ENCODE measurements at places on chromosomes 16 and 17.

- ATAC-seq: no peak
Observed at GRCh38 chr17:75270966-75271232, at the start of gene MIF4GD. Gene MIF4GD (minus strand): TSS chr17:75271231. CDS start chr17:75270195, 1,036 bp downstream.

DNA sequence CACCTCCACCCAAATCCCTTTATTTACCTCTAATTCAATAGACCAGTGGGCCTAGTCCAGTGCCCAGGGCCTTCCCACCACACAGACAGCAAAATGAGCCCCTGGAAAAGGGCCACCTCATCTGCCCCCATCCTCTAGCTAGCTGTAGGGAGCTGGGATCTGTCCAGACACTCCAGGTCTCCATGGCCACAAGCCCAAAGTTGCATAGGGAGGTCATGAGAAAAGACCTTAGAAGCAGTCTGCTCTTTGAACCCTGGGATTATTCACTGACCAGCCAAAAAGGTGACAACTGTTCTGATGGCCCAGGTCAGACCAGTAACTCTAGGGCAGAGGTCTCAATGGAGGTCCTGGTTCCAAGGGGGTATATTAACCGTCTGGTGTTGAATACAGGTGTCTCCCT lies 2.0 kb downstream of the CUEDC1 start:
- no peak for ATAC-seq

DNA sequence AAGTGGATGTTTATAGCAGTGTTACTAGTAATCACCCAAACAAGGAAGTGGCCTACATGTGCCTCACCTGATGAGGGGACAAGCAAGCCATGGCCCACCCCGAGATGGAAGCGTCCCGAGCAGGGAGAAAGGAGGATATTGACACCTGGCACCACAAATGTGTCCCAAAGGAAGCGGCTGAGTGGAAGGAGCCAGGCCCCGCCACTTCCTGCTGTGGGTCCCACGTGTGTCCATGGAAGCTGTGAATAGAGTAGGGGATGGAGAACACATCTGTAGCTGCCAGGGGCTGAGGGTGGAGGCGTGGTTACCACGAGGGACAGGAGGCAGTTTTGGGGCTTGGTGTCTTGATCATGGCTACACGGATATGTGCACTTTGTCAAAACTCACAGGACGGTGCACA lies 49.2 kb downstream of the KCNJ12 start:
- ATAC-seq: no peak

- ATAC-seq: peak; percentile 94
Observed at GRCh38 chr16:19432429-19432828, 14.7 kb downstream of the TMC5 start.

DNA sequence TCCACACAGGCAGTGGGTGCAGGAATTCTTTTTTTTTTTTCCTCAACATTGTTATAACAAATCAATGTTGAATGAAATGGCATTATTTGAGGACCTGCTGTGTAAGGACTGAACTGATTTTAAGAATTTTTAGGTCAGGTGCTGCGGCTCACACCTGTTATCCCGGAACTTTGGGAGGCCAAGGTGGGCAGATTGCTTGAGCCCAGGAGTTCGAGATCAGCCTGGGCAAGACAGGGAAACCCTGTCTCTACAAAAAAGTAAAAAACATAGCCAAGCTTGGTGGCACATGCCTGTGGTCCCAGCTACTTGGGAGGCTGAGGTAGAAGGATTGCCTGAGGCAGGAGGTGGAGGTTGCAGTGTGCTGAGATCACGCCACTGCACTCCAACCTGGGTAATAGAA lies 12.4 kb downstream of the MPRIP start:
- no peak for ATAC-seq

DNA sequence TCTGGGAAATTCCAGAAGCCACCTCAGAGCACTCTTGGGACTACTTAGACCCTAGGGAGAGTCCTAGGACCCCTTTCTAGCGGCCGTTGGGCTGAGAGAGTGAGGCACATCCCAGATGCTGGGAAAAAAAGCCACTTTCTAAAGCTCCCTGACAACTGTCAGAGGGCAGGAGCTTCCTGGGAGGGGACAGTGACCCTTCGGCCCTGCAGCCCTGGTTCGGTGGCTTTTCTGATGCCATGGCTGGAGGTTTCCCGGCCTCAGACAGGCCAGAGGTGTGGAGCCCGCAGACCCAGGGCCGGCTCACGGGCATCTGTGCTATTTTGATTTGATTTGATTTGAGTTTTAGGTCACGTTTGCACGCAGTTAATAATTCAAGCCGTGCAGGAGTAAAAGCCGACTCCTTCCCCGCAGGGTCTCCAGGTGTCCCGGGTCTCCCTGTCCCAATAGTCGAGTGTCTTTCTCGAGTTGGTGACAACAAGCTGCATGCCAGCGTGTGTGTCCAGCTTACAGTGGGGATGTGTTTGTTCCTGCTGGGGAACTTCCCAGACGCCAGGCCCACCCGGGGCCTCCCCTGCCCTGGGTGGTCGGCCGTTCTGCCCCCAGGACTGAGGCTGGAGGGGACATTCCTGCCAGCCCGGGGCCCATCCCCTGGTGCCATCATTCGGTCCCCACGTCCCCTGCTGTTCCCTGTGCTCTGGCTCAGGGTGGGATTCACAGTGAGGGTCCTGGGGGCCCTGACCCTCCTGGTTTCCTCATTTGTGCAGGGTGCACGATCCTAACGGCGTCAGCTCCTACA lies 1.0 kb upstream of the CBFA2T3 start:
- ATAC-seq: no peak

- ATAC-seq: no peak
Observed at GRCh38 chr17:46097497-46097896, 95.7 kb downstream of the KANSL1 start.

DNA sequence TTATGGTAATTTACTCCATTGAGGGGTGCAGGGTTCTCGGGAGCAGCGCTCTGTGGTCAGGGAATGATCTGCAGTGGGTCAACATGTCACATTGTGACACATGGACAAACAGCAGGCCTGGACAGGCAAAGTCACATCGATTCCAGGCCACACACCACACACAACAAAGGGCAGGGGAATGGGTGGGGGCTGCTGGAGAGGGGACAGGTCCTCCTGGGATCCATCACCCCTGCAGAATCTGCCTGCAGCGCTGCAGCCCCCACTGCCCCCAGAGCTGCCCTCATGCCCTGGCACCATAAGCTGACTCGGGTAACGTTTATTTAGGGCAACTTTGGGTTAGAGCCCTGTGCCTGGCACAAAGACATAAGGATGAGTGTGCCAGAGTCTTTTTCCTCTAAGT lies 9.1 kb downstream of the PEMT start:
- peak; percentile 20 for ATAC-seq

DNA sequence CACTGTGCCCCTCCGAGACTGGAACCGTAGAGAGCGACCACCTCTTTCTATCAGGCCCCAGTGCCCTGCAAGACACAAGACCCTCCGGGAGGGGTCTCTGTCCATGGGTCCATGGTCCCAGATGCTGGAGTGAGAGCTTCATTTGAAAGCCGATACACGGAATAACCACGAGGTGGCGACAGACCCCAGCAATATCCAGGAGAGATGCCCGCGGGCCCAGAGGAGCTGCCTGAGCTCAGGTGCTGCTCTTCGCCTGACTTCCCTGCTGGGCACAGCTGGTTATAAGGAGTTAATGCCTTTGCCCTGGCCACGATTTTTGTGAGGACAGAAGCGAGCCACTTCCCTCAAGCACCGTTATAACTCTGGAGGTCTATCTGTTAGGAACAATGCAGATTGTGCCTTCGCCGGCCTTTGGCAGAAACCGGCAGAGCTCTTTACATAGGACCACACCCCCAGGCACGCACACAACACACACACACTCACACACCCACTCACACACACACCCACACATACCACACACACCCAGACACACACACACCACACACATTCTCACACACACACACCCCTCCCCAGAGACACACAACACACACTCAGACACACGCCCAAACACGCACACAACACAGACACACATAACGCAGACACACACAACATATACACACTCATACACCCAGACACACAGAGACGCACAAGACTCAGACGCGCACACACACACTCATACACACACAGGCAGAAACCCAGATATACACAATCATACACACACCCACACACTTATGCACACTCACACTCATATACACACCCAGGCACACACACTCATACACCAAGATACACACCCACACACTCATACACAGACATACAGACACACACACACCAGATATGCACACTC lies 436.4 kb downstream of the SOX9 start:
- peak; percentile 62 for ATAC-seq

DNA sequence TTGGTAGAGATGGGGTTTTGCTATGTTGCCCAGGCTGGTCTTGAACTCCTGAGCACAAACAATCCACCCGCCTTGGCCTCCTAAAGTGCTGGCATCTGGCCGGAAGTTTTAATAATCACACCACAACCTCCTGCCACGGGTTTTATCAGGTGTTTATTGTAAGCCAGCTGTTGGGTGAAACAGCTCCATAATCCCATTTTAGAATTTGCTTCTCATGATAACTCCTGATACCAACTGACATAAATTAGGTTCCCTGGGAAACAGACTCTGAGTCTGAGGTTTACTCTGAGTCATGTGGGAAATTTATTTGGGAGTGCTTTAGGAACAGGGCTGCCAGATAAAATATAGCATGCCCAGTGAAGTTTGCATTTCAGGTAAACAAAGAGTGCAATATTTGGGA lies 122.6 kb upstream of the MED13 start:
- no peak for ATAC-seq

DNA sequence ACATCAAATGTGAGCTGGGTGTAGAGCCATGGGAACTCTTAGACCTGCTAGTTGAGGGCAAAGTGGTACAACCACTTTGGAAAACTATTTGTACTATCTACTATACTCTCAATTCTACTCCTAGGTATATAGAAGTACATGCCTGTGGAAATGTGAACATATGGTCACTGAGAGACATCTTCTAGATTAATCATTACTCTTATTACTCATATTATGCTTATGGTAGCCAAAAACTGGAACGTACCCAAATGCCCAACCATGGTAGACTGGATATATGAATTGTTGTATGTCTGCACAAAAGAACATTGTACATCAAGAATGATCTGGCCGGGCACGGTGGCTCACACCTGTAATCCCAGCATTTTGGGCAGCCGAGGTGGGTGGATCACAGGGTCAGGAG lies 2.7 kb downstream of the WDR45B start:
- ATAC-seq: no peak

DNA sequence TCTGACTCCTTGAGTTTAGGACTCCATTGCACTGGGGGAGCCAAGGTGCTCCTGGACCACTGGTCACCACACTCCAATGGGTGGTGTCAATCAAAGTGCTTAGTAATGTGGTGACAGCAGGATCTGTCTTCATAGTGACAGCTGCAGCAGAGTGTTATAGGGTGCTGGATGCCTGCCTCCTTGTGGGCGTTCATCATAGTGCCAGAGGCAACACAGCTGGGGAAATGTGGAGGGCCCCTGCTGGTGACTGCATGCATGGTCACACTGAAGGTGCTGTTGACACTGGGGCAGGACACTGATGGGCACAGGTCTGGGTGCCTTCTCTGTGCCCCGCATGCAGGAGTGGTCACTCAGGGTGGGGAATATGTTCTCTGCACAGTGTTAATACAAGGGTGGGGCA lies 177.5 kb upstream of the CDH8 start:
- peak; percentile 46 for ATAC-seq

DNA sequence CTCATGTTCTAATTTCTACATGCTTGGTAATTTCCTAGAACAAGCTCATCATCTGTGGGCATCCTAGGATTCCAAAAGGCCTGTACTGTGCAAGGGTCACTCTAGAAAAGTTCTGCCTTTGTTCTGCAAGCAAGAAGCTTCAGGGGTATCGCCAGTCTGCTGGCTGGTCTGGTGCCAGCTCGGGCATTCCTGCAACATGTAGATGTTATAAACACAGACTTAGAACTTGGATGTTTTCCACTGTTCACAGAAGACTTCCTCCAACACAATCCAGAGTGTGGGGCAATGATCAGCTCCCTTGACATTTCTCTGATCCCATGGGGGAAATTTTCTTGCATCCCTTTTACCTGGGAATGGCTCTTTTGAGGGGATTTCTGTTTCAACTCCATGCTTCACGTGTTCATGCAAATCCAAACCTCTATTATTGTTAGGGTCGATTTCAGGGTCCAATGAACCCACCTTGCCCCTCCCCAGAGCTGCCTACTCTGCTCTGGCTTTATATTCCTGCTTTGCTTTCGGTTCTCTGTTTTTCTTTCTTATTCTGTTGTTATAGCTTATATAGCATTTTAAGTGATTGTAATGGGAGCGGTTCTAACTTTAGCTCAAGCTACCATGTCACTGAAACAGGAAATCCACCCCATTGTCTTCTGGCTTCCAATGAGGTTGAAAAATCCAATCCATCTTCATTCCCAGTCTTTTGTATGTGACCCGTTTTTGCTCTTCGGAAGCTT lies 25.3 kb downstream of the UBE2O start:
- ATAC-seq: no peak

- ATAC-seq: peak; percentile 33
Observed at GRCh38 chr17:39867880-39868553, at the start of gene ZPBP2. Gene ZPBP2 (plus strand): TSS chr17:39868202. CDS start chr17:39868355, 153 bp downstream.

- ATAC-seq: peak; percentile 69
Observed at GRCh38 chr17:67420994-67421393, 43.9 kb downstream of the PITPNC1 start.

DNA sequence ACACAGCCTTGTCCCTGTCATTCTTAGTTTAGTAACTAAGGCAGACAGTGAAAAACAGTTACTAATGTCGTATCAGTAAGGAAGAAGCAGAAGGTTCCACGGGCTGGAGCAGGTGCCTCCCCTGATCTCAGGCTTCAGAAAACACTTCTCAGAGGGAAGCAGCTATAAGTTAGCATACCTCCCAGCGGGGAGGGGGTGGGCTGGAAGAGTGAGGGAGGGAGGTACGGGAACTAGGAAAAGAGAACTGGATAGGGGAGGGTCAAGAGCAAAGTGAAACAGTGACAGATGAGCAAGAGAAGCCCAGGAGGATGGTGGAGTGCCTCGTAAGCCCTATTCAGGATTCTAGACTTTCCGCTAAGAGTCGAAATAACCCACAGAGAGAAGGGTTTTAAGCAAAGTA lies 186.3 kb upstream of the XYLT1 start:
- no peak for ATAC-seq

DNA sequence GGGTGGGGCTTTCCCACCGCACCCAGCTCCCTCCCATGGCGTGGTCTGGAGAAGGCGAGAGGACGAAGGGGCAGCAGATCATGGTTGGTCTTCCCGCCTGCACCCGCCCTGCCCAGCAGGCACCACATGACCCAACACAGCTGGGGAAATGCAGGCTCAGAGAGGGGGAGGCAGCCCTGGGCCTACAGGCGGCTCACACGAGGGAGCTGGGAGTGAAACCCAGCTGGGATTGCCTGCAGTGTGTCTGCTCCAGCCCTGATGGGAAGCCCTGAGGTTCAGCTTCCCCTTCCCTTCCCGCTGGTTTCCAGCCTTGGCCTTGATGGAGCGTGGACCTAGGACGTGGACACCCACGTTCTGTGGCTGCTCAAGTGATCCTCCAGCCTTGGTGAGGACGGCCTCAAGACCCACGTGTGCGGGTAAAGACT lies 20.0 kb upstream of the PABPN1L start:
- no peak for ATAC-seq

DNA sequence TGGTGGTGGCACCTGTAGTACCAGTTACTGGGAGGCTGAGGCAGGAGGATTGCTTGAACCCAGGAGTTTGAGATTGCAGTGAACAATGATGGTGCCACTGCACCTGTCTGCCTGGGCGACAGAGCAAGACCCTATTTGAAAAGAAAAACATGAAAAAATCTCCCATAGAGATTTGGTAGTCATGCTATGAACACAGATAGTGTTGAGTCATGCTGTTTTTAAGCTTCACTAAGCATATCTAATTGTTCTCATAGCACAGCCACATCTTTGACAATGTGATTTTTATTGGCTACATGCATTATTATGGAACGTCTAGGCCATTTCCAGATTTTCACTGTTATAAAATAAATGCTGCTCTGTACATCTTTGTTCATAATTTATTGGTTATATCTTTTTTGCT lies 6.0 kb downstream of the IL34 start:
- ATAC-seq: peak; percentile 53

- no peak for ATAC-seq
Observed at GRCh38 chr17:60862482-60862881, 184.8 kb downstream of the BCAS3 start.

Measured in esophagus mucosa (tissue), 1 donor.